ENCODE measurements at places on chromosomes 3 and 15. TPM values are rescaled to one million over a fixed set of nuclear protein-coding genes. Genes with fewer than 3 reads are reported as not detected.

DNA sequence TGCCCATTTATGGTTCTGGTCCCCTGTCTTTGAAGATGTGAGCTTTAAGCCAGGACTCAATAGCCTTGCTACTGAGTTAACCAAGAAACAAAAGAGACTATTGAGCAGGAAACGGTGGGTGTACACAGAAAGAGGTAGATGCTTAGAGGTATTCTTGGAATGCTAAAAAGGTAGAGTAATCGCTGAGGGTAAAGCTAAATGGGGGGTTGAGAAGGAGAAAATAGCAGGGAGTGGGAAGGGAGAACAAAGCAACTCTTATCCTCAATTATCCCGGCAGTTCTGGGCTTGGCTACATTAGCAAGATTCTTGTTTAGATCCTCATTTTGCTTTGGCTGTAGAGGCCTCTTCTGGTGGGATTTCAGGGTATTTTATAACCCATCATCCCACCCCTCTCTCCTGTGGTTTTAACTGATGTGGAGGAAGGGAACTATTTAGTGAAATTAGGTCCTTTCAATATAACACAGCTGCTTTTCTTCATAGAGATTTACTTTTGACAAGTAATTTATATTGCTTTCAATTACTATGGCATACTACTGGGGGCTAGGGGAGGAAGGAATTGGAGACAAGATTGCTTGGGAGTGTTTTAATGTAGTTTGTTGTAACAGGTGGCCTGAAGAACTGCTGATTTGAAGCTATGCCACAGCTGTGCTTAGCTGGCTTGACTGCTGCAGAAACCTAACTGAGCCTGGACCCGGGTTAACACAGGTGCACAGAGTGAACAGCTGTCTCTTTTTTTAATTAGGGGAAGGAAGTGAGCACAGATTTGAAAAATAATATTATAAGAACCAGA is 234.3 kb upstream of the CCDC54 start:
- DNase-seq = no peak

- no peak for DNase-seq
Observed at GRCh38 chr15:31001702-31002101, 10.3 kb upstream of the MTMR10 start.

The GPR160 gene
- total RNA-seq = 67.6 TPM

The ZDHHC23 gene
- 35.6 TPM for total RNA-seq

The RTP1 gene
- total RNA-seq = not detected

DNA sequence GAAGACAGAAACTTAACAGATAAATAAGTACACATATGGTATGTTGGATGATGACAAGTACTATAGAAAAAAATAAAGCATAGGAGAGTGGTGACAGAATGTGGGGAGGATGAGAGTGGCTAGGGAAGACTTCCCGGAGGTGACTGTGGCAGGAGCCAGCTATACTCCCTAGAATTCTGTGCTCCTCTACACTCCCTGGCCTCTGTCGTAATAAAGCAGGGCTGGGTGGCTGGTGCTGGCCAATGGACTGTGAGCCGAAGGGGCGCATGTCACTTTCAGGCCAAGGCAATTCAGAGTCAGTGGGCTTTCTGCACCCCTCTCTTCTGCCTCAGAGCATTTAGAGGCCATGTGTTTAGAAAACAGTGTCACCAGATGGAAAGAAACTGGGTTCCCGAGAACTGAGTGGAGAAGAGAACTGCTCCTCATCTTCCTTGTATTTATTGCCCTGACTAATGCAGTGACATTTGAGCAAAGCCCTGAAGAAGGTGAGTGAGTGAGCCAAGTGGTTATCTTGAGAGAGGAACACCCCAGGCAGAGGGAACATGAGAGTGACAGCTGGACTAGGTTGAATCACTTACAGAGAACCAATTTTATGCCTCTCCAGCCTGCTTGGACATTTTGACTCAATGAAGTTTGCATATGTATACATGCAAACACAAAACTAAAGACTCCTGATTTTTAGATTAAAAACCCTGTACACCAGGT is 5.2 kb upstream of the VPS8 start:
- no peak for DNase-seq

GRCh38 chr3:15630646-15631350 is 29.3 kb downstream of the BTD start:
- no peak for DNase-seq

The PRR20G gene
- not detected for total RNA-seq

The CAMP gene
- total RNA-seq = 100 TPM

The SEMA3B gene
- 0.15 TPM for total RNA-seq

- DNase-seq = no peak
Observed at GRCh38 chr3:190825386-190826016, 37.0 kb downstream of the GMNC start.

DNA sequence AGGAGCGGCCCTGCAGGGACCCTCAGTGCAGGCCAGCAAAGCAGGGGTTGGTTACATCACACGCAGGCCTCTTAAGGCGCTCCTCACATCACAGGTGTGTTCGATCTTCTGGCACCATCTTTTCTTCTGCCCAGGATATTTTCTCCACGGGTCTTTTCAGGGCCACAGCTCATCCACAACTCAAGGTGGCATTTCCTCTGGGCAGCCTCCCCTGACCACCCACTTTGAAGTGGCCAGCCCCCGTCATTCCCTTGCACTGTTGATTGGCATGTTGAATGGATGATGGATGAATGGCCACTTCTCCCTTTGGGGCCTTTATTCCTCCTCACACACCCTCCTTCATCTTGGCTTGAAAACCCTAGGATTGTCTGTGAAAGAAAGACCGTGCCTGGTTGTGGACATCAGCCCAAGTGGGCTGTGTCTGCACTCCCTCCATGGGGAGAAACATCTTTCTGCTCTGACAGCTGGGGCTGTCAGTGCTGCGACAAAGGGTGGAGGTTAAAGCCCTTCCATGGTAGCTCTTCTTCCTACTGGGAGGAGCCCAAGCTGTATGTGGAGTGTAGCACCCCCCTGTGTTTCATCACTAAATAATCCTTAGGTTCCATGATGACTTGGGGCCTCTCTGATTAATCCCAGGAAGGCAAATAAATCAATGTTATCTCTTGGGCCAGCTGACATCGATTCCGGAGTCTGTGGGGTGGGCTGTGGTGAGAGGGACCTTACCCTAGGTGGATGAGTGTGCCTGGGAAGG is 102.5 kb downstream of the EPHB1 start:
- no peak for DNase-seq

GRCh38 chr15:60691508-60692047 is 212.6 kb upstream of the ICE2 start:
- no peak for DNase-seq

- DNase-seq = no peak
Observed at GRCh38 chr3:106030627-106030963, 161.8 kb upstream of the CBLB start.

DNA sequence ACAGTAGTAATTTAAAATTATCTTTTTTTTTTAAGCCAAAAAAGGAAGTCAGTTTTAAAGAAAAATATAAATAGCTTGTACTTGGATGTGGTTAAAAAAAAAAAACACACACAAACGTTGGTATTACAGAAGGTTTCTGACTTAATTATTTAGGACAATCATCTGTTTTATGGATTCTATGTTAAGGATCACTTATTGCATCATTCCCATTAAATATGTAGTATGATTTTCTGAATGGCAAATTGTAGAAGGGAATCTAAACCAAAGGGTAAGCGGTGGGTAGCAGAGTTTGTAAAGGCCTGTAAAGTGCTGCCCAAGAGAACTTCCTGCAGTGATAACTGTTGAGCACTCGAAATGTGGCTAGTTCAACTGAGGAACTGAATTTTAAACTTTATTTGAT is 8.0 kb downstream of the SENP2 start:
- no peak for DNase-seq

The NSMCE3 gene
- 14.6 TPM for total RNA-seq

DNA sequence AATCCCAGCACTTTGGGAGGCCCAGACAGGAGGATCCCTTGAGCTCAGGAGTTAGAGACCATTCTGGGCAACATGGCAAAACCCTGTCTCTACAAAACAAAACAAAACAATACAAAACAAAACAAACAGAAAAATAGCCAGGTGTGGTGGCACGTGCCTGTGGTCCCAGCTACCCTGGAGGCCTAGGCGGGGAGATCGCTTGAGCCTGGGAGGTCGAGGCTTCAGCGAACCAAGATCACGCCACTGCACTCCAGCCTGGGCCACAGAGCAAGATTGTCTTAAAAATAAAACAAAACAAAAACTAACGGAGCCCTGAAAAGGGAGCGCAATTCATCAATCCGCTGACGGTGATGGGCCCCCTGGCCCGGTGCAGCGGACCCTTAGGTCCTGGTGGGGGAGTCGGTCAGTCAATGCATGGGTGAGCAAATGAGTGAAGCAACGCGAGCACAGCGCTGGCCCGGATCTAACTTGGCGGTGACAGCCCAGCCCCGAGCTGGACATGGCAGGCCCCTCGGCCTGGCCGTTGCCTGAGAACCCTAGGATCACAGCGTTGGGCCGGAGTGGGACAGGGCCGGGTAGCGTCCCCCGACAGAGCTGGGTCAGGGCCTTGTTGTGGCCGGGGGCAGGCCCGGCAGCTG is 52.4 kb upstream of the BLM start:
- peak; percentile 48 for DNase-seq

DNA sequence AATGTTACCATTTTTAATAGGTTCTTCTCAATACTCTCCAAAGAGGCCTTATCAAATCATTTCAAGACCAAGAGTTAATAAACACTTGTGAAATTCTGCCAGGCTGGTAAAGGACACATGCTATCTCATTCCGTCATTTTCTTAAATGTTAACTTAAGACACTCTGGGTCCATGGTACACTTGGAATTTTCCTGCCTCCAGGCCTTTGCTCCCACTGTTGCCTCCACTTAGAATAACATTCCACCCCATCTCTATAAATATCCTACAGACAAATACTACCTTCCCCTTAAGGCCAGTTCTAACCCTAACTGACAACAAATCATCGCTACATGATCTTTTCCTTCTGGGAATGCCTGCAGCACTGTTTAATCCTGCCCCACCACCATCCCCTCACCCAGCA is 24.1 kb downstream of the MAGI1 start:
- no peak for DNase-seq

The MAP1A gene
- 1.8 TPM for total RNA-seq

The TMCO5A gene
- not detected for total RNA-seq

The MUC4 gene
- not detected for total RNA-seq

DNA sequence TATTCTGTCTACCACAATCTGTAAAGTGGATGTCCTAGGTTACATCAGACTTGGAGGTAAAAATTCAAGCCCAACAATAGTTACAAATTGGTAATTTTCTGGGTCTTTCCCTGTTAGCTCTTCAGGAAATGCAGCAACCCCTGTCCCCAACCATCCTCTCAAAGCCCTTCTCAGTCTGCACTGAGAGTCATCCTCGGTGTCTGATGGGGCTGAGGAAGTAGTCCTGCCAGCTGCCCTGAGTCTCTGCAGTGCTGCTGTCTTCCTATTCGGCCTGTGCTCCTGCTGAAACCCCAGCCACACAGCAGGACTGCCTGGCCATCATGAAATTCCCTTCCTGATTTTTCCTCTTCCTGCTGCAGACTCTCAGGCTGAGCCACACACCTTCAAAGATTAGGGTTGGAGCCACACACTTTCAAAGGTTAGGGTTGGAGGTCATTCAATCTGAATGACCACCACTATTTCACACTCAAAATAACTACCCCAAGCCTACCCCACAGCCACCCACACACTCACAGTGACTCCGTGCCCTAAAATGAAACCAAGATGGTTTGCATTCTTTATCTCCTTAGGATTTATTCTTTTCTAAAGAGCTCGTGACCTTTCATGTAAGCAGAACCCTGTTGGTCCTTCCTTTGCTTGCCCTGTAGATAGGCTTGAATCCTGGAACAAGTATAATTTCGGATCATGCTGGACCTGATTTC is 17.6 kb downstream of the TRIM42 start:
- DNase-seq = no peak

DNA sequence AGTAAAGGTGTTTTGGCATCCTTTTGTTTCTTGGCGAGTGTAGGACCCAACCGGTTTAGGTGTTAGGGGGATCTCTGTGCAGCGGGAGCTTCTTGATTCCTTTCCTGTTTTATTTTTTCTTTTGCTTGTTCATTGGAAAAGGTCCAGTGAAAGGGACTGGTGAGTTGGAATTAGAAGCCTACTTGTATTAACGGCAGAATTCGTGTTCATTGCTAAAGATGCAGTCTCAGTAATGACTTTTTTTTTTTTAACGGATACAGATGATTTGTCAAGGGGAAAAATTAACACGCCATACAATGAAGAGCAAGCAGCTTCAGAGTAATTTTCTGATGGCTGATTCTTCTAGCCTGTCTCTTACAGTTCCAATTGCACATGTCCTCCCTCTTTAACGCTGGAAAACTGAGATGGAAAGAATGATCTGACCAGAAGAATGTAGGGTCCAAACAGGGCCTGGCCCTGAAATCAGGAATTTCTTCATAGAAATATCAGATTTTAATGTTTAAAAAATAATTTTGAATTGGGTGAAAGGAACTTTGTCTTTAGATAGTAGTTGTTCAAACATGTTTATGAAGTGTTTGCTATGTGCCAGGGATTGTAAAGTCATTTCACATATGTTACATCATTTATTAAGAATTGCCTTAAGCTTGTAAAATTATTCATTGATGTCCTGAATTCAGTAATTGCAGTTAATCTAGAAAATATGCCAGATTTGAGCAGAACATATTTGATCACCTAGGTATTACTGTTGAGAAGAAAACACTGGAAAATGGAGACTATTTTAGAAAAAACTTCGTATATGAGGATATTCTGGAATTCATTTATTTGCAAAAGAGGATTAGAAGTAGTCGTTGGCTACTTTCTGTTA is 1.4 kb downstream of the MAPK6 start:
- peak; percentile 75 for DNase-seq

The GOLGA6L10 gene
- 2.0 TPM for total RNA-seq

- no peak for DNase-seq
Observed at GRCh38 chr15:84982301-84982920, 755 bp downstream of the PDE8A start.

DNA sequence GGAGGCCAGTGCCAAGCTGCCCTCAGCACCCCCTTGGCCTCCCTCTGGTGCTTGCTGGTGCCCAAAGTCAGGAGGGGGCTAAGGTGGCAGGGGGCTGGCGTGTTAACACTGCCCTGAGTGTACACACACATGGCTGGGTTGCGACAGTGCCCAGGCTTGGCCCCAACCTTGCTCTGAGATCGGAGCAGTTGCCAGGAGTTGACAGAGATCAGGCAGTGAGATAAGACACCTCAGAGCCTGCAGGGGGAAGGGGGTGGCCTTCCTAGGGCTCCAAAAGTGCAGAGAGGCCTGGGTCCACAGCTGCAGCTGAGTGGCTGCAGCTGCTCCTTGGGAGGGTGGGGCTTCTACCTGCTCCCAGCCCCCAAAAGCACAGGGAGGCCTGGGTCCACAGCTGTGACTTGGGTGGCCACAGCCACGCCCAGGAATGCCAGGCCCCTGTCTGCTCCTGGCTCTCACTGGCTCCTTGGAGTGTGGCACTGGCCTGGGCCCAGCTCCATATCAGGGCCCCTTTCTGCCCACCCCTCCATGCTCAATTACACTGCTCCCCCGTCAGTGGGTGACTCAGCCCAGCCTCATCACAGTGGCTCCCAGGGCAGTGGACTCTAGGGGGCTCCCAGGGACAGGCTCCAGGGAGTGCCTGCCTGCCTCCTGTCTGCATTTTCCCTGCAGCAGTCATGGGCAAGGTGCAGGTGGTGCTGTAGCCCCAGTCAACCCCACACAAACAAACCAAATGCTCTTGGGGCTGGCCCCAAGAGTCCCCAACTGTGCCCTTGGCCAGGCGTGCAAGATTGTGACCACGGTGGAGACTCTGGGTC is 56.4 kb upstream of the C15orf39 start:
- DNase-seq = no peak

The ACOX2 gene
- not detected for total RNA-seq

GRCh38 chr15:81843757-81844407 is 201.9 kb downstream of the MEX3B start:
- DNase-seq = no peak

GRCh38 chr3:39415983-39416382 is 9.5 kb downstream of the RPSA start:
- DNase-seq = no peak

The PPM1L gene
- total RNA-seq = 3.4 TPM
